ENCODE measurements at places on chromosomes 2 and 18. TPM values are rescaled to one million over a fixed set of nuclear protein-coding genes. Genes with fewer than 3 reads are reported as not detected.

The OSR1 gene
- 2.5 TPM for total RNA-seq

The SH2D6 gene
- 5.3 TPM for total RNA-seq

The TFPI gene
- 151 TPM for total RNA-seq

The FASTKD2 gene
- 47.9 TPM for total RNA-seq

The FSHR gene
- 0.19 TPM for total RNA-seq

The GAD1 gene
- total RNA-seq: 0.83 TPM

The FHL2 gene
- total RNA-seq: 42.0 TPM

The CCL20 gene
- not detected for total RNA-seq

The SPP2 gene
- not detected for total RNA-seq

The MAP3K2 gene
- 48.9 TPM for total RNA-seq

The TMEM17 gene
- 1.6 TPM for total RNA-seq
